ENCODE measurements at places on chromosomes 6 and 20. TPM values are rescaled to one million over a fixed set of nuclear protein-coding genes. Genes with fewer than 3 reads are reported as not detected.

The AK9 gene
- 15.5 TPM for total RNA-seq

The PRR18 gene
- 0.10 TPM for total RNA-seq

The PBOV1 gene
- total RNA-seq = not detected

The KCNK16 gene
- total RNA-seq = not detected

The VIP gene
- 1.8 TPM for total RNA-seq

The GINS1 gene
- total RNA-seq = 3.8 TPM

The BACH2 gene
- 8.3 TPM for total RNA-seq

The TINAG gene
- not detected for total RNA-seq

The CST2 gene
- not detected for total RNA-seq

The SIRPB1 gene
- total RNA-seq = 0.82 TPM

The OR2B6 gene
- not detected for total RNA-seq

The UNC5CL gene
- total RNA-seq = 3.0 TPM

The PPIL6 gene
- total RNA-seq = 10.9 TPM

The AKAP12 gene
- 107 TPM for total RNA-seq

The HAO1 gene
- total RNA-seq = not detected

The LPA gene
- total RNA-seq = 0.10 TPM

The HNF4A gene
- total RNA-seq = not detected

The BPIFB2 gene
- 54.9 TPM for total RNA-seq

The SMOC2 gene
- total RNA-seq = 33.5 TPM

The POLR1C gene
- total RNA-seq = 21.8 TPM
